Breast epithelium (tissue), 4 donors: ENCODE measurements at places on chromosomes 5 and 9. TPM values are rescaled to one million over a fixed set of nuclear protein-coding genes. Genes with fewer than 3 reads are reported as not detected.

FCN1 gene
- 0.44 TPM for total RNA-seq

GRCh38 chr9:123338710-123339665 lies 17.0 kb upstream of the CRB2 start:
- H3K27me3 ChIP-seq = no peaks in the 10 kb centered on the region
- H3K36me3 ChIP-seq = no peaks in the 10 kb centered on the region
- no peak overlapping the region for H3K27ac ChIP-seq
- no peak overlapping the region for H3K4me3 ChIP-seq
- DNase-seq = no peak

DNA sequence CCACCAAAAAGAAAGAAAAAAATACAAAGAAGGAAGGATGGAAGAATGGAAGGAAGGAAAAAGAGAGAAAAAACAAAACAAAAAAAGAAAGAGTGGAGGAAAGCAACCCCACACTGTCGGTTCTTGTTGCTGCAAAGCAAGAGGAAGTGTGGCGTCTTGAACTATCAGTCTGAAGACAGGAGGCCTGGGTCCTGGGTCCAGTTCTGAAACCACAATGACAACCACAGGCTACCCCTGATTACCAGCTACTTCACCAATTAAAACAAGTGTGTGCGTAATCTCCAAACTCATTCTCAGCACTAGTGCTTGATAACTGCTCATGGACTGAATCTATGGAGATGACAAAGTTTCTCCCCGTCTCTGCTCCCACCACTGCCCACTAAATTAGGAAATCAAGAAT lies 93.7 kb downstream of the RASEF start:
- H3K4me3 ChIP-seq = no peak overlapping the region
- no peaks in the 10 kb centered on the region for H3K36me3 ChIP-seq
- H3K27me3 ChIP-seq = no peaks in the 10 kb centered on the region
- no peak overlapping the region for H3K27ac ChIP-seq
- no peaks in the 10 kb centered on the region for H3K4me1 ChIP-seq
- DNase-seq = no peak

PRLR gene
- 2.6 TPM for total RNA-seq

ORM2 gene
- 1.6 TPM for total RNA-seq

DNA sequence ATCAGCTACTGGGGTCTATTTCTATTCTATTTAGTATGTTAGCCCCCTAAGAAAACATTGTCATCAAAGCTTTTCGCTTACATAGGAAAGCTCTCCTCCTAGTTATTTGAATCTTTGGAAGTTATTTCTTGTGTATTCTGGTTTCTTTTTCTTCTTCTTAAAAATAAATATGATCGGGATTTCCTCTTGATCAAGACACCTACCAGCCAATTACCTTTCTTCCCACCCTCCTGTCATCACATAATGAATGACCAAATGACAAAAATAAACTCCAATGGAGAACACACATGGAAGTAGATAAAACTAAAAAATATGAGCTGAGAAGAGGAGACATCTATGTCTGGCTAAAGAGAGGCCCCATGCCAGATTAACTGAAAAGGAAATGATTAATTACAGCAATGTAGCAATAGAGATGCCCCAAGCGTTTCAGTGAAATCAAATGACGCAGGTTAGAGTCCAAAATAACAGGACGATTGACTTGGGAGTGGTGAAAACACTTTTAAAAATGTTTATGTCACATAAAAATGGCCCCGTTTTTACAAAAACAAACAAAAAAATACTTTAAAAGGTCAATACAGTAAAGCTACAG lies 59.5 kb upstream of the PCSK1 start:
- H3K4me3 ChIP-seq = no peak overlapping the region
- H3K27ac ChIP-seq = no peak overlapping the region
- H3K27me3 ChIP-seq = no peaks in the 10 kb centered on the region
- H3K4me1 ChIP-seq = no peaks in the 10 kb centered on the region
- no peaks in the 10 kb centered on the region for H3K36me3 ChIP-seq

DNA sequence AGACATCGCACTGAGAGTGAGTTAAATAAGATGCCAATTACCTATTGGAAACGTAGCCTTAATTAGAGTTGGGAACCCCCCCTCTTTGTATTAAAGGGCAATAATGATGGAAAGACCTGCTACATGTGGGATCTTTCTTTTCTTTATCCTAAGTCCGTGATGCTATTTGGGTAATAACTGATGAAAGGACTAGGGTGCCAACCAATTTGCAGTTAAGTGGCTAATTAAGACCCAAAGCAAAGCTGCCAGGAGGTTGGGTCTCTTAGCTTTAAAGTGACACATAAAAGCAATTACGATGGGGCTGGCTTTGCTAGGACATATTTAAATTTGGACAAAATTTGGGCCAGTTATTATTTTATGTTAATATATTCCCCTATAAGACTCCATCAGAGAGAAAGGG lies 728.8 kb downstream of the NR2F1-AS1 start:
- H3K4me3 ChIP-seq = no peak overlapping the region
- H3K36me3 ChIP-seq = no peaks in the 10 kb centered on the region
- no peaks in the 10 kb centered on the region for H3K27me3 ChIP-seq
- no peak for DNase-seq
- H3K27ac ChIP-seq = no peak overlapping the region
- H3K4me1 ChIP-seq = no peaks in the 10 kb centered on the region

DAB2IP gene
- total RNA-seq = 16.0 TPM

GALNT10 gene
- total RNA-seq = 67.2 TPM

- no peaks in the 10 kb centered on the region for H3K36me3 ChIP-seq
- H3K27ac ChIP-seq = no peak overlapping the region
- no peaks in the 10 kb centered on the region for H3K4me1 ChIP-seq
- H3K4me3 ChIP-seq = no peak overlapping the region
- H3K27me3 ChIP-seq = no peaks in the 10 kb centered on the region
Measured at GRCh38 chr9:93467062-93467416, 13.7 kb upstream of the FAM120AOS start.

RASEF gene
- total RNA-seq = not detected

BHMT2 gene
- total RNA-seq = 63.7 TPM

SPATA31E1 gene
- total RNA-seq = not detected
